Activated CD4-positive, CD25-positive, alpha-beta regulatory T cell treated with anti-CD3 and anti-CD28 coated beads, Interleukin-2, amount 50 U/mL, for 24 hours (primary cell): ENCODE measurements at places on chromosomes 7 and 10.

DNA sequence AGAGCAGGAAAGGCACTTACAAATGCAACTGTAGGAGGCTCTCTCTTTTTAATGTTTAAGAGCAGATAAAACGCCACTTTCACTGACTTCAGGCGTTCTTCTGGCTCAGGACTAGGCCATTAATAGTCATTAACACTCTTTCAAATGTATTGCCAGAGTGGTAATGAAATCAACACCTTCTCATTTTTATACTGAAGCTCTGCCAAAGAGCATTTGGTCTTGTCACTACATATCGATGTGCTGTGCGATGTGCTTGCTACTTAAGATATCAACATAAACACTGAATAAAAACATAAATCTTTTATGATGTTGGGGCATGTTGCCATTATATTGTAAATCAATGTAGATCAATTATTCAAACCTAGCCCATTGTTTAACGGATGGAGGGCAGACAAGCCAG lies 634.7 kb downstream of the ARL4A start:
- no peak for ATAC-seq

DNA sequence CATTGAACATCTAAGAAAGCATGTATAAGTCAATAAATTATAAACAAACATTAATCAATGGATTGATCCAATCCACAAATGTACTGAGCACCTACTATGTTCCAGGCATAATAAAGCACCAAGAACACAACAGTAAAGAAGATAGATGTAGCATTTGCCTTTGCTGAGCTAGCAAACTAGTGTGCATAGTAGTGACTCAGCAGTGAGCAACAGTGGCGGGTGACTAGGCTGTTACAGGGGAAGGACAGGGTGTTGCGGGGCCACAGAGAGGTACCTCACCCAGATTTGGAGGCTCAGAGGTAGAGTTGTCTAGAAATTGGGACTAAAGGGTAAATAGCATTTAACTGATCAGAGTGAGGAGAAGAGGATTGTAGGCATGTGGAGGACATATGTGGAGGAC lies 83.6 kb downstream of the NXPH1 start:
- no peak for ATAC-seq

DNA sequence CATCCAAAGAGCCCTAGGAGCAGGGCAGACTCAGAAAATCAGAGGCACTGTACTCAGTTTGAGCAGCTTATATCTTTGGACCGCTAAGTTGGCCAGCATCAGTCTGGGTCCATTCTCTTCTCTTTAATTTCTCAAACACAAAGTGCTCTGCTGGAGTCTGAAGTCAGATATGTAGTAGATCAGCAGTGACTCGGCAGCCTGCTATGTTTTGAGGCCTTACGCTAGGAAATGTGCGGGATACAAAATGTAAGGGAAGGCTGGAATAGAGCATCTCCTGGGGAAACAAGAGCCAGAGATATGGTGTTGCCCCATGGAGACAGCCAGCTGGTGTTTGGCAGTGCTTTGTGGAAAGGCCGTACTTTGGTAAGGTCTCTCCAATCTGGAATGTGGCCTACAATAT lies 60.6 kb upstream of the VKORC1L1 start:
- no peak for ATAC-seq

DNA sequence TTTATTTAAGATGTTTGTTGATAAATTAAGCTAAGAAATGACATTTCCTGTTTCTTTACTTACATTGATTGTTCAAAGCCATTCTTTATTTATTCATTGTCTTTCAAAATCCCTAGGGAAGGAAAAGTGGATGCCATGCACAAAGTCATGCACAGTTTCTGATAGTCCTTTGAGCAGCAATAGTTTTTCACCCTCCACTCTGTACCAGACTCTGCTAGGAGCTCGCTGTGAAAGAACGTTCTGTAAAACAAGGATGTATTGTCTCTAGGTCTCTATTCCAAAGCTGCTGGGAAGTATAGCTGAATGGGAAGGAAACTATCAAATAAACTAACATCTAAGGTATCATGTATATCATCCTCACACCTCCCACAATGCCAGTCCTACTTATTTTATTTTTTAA lies 7.8 kb upstream of the NOC3L start:
- no peak for ATAC-seq

DNA sequence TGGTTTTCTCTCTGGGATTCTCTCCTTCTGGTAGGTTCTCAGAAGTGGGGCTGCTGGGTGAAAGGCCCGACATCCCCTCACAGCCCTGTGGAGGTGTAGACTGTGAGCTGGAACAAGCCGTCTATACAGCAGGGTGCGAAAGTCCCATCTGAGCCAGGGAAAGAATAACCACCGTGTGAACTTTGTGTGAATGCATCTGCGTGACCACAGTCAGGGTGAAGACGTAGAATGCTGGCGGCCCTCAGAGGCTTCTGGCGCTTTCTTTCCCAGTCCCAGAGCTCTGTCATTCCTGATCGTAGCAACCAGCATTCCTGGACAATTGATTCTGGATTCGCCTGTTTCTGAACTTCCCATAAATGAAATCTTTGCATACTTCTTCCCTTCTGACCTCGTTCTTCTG lies 30.0 kb downstream of the ELFN1 start:
- ATAC-seq = no peak

DNA sequence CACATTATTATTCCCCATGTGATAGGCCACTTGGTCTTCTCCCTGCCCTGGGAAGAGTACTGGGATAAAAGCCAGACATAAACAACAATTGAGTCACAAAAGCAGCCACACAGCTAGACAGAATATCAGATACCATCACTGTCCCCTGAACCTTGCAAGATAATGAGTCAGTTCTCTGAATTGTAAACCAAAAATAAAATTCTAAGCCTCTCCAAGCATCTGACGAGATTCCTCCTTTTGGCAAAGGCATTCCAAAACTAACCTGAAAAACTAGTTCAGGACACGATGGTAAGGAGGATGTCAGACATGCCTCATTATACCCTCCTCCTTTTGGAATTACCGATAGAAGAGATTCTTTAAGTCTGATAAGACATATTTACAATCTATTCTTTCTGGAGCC lies 450.7 kb downstream of the HTR7 start:
- ATAC-seq = no peak

DNA sequence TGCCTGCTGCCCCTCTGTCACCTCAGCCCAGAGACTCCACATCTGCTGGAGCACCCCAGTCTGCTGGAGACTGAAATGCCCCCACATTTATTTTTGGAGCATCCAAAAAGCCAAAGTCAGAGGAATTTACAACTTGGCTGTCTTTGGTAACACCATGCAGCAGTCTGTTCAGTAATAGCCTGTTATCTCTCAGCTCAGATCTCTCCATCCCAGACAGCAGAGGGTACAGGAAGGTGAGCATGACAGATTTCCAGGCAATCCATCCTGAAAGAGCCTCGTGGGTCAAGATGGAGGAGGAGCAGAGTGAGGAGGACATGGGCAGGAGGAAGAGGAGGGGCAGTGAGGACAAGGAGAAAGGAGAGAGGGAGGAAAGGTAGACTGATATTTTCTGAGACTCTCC lies 55.9 kb downstream of the GRID1 start:
- no peak for ATAC-seq

DNA sequence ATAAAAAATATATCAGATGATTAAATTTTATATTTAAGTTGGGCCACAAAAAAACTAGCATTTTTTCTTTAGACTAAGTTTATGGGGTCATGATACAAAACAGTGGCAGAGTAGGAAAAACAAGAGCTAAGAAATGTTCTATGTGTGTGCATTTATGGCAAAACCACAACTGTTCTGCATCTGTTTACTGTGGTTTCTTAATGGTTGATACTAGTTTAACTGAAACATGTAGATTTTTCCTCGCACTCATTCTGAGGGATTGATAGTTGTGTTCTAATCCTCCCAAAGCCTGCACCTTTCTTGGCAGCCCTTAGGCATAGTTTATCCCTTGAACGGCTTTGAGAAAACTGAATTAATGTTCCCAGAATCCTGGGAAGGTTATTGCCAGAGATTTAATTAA lies 66.6 kb upstream of the PHYHIPL start:
- no peak for ATAC-seq

- no peak for ATAC-seq
Observed at GRCh38 chr10:114559636-114560035, 98.4 kb downstream of the ABLIM1 start.

GRCh38 chr7:112010109-112010508 lies 196.1 kb downstream of the DOCK4 start:
- no peak for ATAC-seq
